ENCODE measurements at places on chromosomes 4 and X.

- no peak for ATAC-seq
Observed at GRCh38 chr4:43782391-43782790, 666.2 kb downstream of the KCTD8 start.

DNA sequence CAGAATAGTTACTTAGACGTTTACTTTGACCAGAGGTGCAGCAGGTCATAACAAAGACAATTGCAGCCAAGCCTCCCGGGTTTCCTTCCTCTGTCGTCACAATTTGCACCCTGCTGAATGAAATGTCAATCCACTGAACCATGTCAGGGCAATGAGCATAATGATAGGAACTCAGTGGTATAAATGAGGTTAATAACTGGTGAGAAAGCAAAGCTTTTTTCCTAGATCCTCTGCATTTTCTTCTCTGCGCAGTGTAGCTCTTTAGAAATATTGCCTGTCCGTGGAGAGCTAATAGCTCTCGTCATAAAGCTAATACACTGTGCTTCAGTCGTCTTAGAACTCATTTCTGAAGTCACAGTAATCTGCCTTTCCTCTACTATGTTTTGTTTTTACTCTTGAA is 1960.1 kb upstream of the ADGRL3 start:
- ATAC-seq, result no peak

DNA sequence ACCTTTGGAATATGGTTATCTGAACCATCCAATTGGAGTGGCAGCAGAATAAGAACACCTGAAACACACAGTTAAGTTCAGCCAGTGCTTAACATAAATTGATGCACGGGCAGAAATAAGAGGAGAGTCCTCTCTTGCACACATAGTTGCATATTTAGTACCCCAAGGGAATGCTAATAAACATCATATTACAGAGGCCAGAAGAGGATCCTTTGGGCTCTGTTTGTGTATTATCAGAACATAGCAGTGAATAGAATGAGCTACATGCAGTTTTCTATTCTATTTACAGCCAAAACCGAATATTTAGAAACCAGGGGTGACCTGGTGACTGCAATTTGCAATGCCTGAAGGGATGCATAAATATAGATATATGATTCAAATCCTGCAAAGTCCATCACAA is 300.8 kb upstream of the GALNT7 start:
- no peak for ATAC-seq

GRCh38 chrX:118495958-118496762 is 545 bp downstream of the DOCK11 start:
- peak; percentile 68 for ATAC-seq

- ATAC-seq, result peak; percentile 41
Observed at GRCh38 chr4:139530833-139531427, 25.1 kb downstream of the SETD7 start.

- no peak for ATAC-seq
Observed at GRCh38 chrX:102860235-102860634, 76.8 kb upstream of the RAB40AL start.

- ATAC-seq, result peak; percentile 44
Observed at GRCh38 chr4:38654273-38654672, 9.7 kb upstream of the KLF3 start.

Measured in activated CD4-positive, CD25-positive, alpha-beta regulatory T cell treated with anti-CD3 and anti-CD28 coated beads, Interleukin-2, amount 50 U/mL, for 24 hours (primary cell).